ENCODE measurements at places on chromosomes 5 and 9.
A peak's percentile ranks its signal among the peaks of the same experiment; 100 is the strongest.

- DNase-seq = no peak
These were observed 76.8 kb upstream of the DAPK1 start for GRCh38 chr9:87420884-87421283.

DNA sequence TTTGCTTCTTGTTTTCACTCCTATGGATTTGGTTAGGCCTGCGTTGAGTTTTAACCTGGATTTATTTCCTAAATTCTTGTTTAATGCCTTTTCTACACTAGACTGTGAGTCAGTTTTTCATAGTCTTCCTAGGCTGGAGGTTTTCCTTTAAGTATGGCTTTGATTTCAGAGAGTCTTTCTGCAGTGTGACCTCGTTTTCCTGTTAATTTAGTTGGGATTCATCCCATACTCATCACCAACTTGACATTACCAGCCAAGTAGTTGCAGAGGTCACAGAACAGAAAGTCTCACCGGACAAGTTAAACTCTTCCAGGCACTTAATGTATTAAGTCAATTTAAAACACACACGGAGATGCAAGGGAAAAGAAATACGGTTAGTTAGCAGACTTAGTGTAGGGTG is 29.7 kb upstream of the AUH start:
- no peak for DNase-seq

DNA sequence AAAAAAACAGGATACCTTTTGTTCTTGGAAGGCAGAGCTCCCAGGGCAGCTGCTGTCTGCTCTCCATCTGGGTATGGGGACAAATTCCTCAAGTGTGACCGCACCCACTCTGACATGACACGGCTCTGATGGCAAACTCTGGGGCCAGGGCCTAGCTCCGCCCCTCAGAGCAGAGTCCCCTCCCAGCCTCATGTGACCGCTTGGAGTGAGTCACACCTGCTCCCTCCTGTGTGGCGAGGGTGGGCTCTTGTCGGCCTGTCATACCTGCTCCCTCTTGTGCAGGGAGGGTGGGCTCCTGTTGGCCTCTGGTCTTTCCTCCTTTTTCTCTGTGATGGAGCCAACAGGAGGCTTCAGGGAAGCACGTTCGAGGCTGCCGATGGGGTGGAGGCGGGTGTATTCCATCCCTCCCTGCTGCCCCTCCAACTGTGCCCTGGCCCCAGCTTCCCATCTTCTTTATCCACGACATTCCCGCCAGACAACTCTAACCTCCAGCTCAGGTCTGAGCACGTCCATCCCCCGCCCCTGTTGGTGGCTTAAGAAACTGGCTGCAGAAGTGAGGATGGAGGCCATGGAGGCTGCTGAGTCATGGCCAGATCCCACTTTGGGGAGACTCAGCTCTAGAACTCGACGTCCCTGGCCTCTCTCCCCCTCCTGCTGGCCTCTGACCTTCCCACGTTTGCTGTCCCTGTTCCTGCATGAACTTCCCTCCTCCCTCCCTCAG is 65.3 kb downstream of the OLFM1 start:
- DNase-seq = no peak

DNA sequence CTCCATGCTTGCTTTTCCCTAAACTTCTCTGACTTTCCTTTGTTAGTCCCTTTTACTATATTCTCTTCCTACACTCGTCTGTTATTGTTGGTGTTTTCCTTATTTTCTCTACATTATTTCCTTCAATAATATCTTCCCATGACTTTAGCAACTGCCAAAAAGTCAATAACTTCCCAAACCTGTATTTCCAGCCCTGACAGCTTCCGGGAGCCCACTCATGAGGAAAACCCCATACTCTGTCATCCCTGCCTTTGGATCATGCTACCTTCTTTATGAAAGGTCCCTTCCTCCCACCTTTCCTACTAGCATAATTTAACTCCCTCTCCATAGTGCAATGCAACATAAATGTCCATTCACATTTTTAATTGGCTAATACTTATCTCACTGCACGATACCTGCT is 144.0 kb upstream of the CDH6 start:
- DNase-seq = no peak

DNA sequence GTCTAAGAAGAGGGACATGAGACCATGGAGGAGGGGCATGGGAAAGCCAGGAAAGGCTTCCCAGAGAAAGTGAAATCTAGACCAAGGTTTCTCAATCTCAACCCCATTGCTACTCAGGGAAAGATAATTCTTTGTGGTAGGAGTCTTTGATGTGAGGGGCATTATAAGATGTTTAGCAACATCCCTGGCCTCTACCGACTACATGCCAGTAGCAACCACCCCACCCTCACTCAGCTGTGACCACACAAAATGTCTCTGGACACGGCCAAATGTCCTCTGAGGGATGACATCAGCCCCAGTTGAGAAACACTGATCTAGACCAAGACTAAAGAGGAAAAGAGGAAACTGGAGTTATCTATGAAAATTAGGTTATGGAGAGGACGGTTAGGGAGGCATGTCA is 298.5 kb upstream of the KIF2A start:
- no peak for DNase-seq

DNA sequence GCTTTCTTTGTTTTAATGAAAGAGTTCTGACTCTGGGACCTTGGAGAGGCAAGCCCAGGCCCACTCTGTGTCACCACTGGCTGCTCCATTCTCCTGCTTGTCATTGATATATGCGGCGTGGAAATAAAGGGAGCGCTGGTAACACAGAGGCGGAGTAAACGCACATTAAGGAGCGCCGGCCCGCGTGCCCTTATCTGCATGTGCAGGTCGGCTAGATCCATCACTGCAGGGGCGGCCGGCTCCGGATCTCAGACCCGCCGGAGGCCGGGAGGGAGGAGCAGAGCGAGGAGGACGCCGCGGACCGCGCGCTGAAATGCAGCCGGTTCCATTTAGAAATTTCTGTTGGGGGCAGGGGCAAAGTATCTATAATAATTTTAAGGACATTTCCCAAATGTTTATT is 70.8 kb downstream of the MRPL36 start:
- no peak for DNase-seq

DNA sequence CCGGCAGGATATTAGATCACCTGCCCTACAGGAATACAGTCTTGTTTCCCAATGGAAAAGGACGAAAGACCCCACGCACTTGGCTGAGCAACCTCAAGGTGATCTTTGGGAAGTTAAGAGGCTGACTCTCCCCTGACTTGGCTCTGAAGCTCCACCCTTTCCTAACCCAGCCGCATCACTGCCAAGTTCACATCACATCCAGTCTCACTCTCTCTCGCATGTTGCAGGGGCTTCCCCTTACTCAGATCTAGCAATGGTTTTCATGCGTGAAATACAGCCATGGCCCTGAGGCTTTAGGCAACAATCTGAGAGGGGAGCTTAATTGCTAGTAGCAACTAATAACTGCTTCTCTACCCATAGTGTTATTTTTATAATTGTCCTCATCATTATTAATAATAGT is 211.6 kb downstream of the DOCK8 start:
- DNase-seq = no peak

GRCh38 chr5:149072376-149072775 is 9.5 kb upstream of the SH3TC2 start:
- DNase-seq = no peak

DNA sequence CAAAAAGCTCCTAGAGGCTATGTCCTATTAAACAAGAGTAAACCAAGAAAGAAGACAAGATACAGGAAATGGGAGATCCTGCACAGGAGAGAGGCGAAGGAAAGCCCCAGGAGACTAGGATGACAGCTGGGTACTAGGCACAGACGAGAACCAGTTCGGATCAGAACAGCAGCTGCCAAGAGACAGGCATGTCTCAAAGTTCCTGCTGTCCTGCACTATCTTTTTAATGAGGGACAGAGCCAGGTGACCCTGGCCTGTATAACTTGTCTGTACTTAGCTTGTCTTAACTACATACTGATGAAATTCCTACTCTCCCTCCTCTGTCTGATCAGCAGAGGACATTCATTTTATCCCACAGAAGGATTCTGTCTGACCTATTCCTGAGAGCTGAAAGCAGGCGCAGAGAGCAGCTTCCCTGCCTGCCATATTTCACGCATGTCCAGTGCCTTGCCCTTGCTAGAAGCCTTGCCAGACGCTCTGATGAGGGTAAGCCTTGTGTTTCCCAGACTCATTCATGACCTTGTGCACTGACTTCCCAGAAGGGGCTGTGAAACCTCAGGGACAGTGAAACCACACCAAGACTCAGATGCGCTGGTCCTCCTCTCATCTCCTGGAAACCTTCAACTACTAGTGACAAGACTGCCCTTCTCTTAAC is 24.7 kb downstream of the TSC1 start:
- DNase-seq = no peak

GRCh38 chr9:109403116-109403515 is 82.3 kb upstream of the EPB41L4B start:
- DNase-seq = no peak

GRCh38 chr5:172872997-172873491 is 39.0 kb downstream of the ERGIC1 start:
- no peak for DNase-seq

DNA sequence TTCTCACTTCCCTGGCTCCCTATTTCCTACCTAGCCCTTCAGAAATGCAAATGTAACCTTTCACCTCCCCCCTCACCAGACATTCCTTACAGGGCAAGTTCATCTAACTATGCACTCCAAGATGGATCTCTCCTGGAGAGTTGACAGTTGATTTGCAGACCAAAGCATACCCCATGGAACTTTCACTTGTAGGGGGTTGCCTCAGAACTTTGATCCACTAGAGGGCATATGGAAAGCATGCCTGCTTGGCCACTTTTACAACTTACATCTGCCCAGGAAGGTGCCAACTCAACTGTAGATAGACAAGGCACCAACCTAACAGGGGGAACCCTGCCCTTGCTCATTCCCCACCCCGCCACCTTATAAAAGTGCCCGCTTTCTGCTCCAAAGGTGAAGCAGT is 187.8 kb downstream of the NXNL2 start:
- DNase-seq = no peak

- DNase-seq = no peak
These were observed 2.8 kb upstream of the NEURL1B start for GRCh38 chr5:172638209-172638768.

GRCh38 chr5:160959804-160960203 is 107.8 kb upstream of the ATP10B start:
- peak; percentile 0 for DNase-seq

DNA sequence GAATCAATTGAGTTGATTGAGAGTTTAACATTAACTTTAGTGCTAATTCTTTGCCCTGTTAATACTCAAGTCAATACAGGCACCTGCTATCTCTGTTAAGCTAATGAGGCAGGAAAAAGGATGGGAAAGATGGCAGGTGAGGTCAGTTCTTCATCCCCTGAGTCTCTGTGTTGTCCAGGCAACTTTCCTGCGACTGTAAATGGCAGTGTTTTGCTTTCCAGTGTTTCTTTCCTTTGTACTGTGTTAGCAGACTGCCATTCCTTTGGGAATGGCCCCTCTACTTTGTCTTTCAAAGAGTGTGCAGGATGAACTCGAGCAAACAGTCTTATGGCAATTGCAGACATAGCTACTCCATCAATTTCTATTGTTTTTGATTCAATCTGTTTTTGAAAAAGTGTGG is 202.2 kb upstream of the VLDLR start:
- no peak for DNase-seq

- no peak for DNase-seq
These were observed 51.9 kb downstream of the KLF4 start for GRCh38 chr9:107437716-107438115.

- no peak for DNase-seq
These were observed 55.6 kb downstream of the SPTLC1 start for GRCh38 chr9:92059661-92060060.

DNA sequence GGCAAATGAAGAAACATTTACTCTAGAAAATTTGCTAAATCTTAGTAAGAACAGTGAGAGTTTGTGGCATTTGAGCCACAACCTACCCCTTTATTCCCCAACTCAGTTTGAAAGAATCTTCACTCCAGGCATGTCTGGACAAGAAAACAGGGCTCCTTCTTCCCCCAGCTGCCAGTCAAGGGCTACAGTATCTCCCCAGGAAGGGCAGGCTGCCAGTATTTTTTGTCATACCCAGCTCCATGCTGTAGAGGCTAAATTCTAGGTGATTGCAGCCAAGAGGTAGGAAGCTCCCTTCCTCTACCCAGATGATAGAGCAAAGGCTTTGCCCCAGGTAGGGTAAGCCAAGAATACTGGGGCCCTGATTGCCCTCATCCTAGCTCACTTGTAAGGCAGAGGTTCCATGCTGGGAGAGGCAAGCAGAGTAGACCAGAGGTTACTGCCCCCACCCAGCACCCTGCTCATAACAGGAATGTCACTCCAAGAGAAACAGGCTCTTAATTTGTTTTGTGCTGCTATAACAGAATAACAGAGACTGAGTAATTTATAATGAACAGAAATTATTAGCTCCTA is 20.0 kb upstream of the GRPEL2 start:
- peak; percentile 18 for DNase-seq

DNA sequence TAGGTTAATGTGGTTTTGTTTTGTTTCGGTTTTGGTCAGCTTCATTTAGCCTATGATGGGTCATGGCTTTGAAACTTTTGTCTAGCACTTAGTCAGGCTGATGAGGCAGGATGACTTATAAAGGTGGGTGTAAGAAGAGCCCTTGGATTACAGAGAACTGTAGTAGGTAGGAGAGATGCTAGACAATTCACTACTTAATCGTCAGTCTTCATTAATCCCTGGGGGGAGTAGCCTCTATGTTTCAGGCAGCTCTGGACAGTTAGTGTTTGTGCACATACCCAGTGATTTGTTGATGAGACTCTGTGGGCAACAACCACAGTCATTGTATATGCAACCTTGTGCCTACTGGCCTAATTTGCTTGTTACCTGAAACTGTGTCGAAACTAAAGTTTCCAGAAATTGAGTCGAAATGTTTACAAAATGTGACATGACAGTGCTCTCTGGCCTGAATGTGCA is 113.3 kb downstream of the MTREX start:
- no peak for DNase-seq

DNA sequence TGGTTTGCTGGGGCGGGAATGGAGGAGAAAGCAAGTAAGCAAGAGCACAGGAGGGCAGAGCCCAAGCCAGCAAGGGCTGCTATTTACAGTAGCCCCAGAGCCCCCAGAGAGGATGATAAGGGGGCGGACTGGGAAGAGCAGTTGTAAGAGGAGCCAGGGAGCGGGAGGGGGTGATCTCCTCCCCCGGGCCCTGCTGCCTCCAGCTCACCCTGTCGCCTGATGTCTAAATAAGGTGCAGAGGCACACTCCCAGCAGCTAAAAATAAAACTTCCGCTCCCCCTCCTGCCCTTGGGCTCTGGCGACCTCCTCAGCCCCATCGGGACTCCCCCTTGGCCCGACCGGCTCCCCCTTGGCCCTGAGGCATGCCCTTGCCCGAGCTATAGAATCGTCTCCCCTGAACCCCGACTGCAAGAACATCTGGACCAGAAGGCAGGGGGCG is 14.4 kb upstream of the CCDC69 start:
- DNase-seq = no peak

- peak; percentile 24 for DNase-seq
These were observed 679 bp downstream of the B4GALT1 start for GRCh38 chr9:33166231-33167083.

GRCh38 chr9:85020791-85021190 is 351.3 kb downstream of the NTRK2 start:
- DNase-seq = no peak

DNA sequence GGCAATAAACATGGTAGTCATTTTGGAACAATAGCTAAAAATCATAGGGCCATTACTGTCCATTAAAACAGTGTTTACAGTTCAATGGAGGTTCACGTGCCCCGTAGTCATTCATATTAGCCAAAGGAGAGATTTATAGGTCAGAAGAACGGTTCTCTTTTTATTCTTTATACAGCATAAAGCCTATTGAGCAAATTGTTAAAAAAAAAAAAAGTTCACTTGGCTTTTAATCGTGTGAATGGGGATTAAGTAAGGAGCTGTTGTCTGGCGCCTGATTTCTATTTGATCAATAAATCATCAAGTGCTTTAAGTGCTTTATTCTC is 69.1 kb upstream of the TBCA start:
- no peak for DNase-seq
